ENCODE measurements at places on chromosomes 7 and 10. TPM values are rescaled to one million over a fixed set of nuclear protein-coding genes. Genes with fewer than 3 reads are reported as not detected.
A peak's percentile ranks its signal among the peaks of the same experiment; 100 is the strongest.

The PTN gene
- 61.7 TPM for total RNA-seq

The JAKMIP3 gene
- total RNA-seq, result under 0.01 TPM

The ANKRD22 gene
- not detected for total RNA-seq

The PTPN20 gene
- total RNA-seq, result not detected

The KCNH2 gene
- total RNA-seq, result 0.56 TPM

The GTF2IRD1 gene
- total RNA-seq, result 5.0 TPM

The ZRANB1 gene
- total RNA-seq, result 24.7 TPM

- no peaks in the 10 kb centered on the region for H3K4me1 ChIP-seq
- no peaks in the 10 kb centered on the region for H3K36me3 ChIP-seq
- H3K27me3 ChIP-seq, result no peaks in the 10 kb centered on the region
- no peak for DNase-seq
- no peak overlapping the region for H3K27ac ChIP-seq
- no peak overlapping the region for H3K4me3 ChIP-seq
These were observed 204.7 kb upstream of the HDAC9 start for GRCh38 chr7:18290865-18291264.

DNA sequence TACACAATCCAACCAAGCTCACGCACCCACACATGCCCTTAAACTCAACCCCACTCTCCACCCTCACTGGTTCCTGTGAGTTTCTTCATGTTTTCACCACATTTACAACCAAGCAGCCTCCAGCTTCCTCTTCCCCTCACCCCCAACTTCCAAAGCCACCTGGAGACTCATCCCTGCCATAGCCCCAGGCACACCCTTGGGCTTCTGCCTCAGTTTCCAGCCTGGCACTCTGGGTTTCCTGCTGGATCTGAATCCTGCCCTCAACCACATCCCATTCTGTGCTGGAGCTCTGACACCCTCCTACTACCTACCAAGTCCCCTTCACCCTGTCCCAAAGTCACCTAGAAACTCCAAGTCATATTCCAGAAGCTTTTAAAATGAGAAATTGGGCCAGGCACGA, 29.4 kb downstream of the CCDC3 start:
- no peak overlapping the region for H3K4me3 ChIP-seq
- H3K27ac ChIP-seq, result no peak overlapping the region
- no peaks in the 10 kb centered on the region for H3K36me3 ChIP-seq
- DNase-seq, result no peak

- H3K27ac ChIP-seq, result no peak overlapping the region
- H3K36me3 ChIP-seq, result no peaks in the 10 kb centered on the region
- H3K27me3 ChIP-seq, result no peaks in the 10 kb centered on the region
- DNase-seq, result no peak
- H3K4me3 ChIP-seq, result no peak overlapping the region
These were observed 188.7 kb upstream of the PPP1R3A start for GRCh38 chr7:114107522-114107921.

GRCh38 chr7:135490783-135491182, 19.1 kb downstream of the CNOT4 start:
- peaks cover 6% of the 10 kb centered on the region for H3K4me1 ChIP-seq
- no peaks in the 10 kb centered on the region for H3K36me3 ChIP-seq
- H3K27ac ChIP-seq, result no peak overlapping the region
- DNase-seq, result peak; percentile 60
- no peaks in the 10 kb centered on the region for H3K27me3 ChIP-seq
- H3K4me3 ChIP-seq, result no peak overlapping the region

GRCh38 chr7:35968140-35968940, 167.5 kb downstream of the SEPTIN7 start:
- no peak overlapping the region for H3K4me3 ChIP-seq
- no peak for DNase-seq
- peaks cover 8% of the 10 kb centered on the region for H3K27me3 ChIP-seq
- no peaks in the 10 kb centered on the region for H3K4me1 ChIP-seq

- H3K27ac ChIP-seq, result no peak overlapping the region
- H3K36me3 ChIP-seq, result no peaks in the 10 kb centered on the region
- no peak for DNase-seq
- no peaks in the 10 kb centered on the region for H3K4me1 ChIP-seq
- H3K27me3 ChIP-seq, result no peaks in the 10 kb centered on the region
These were observed 803.0 kb downstream of the GRM8 start for GRCh38 chr7:126449611-126450268.

- no peaks in the 10 kb centered on the region for H3K27me3 ChIP-seq
- H3K27ac ChIP-seq, result no peak overlapping the region
- H3K36me3 ChIP-seq, result no peaks in the 10 kb centered on the region
- no peak overlapping the region for H3K4me3 ChIP-seq
- no peak for DNase-seq
- no peaks in the 10 kb centered on the region for H3K4me1 ChIP-seq
These were observed 9.9 kb downstream of the SGMS1 start for GRCh38 chr10:50613726-50614443.

GRCh38 chr7:152859781-152860191, 100.2 kb downstream of the ACTR3B start:
- no peaks in the 10 kb centered on the region for H3K27me3 ChIP-seq
- no peak overlapping the region for H3K27ac ChIP-seq
- no peak overlapping the region for H3K4me3 ChIP-seq
- peaks cover 5% of the 10 kb centered on the region for H3K36me3 ChIP-seq
- H3K4me1 ChIP-seq, result no peaks in the 10 kb centered on the region
- no peak for DNase-seq

GRCh38 chr10:103193820-103194529, 903 bp upstream of the NT5C2 start:
- DNase-seq, result peak; percentile 8
- no peak overlapping the region for H3K27ac ChIP-seq
- H3K36me3 ChIP-seq, result no peaks in the 10 kb centered on the region
- H3K4me1 ChIP-seq, result peaks cover 18% of the 10 kb centered on the region

- H3K4me1 ChIP-seq, result no peaks in the 10 kb centered on the region
- peaks cover 34% of the 10 kb centered on the region for H3K27me3 ChIP-seq
- no peaks in the 10 kb centered on the region for H3K36me3 ChIP-seq
- no peak overlapping the region for H3K4me3 ChIP-seq
- DNase-seq, result no peak
These were observed 5.5 kb downstream of the ADRA2A start for GRCh38 chr10:111082102-111082975.

GRCh38 chr10:124898471-124898870, 43.5 kb upstream of the ZRANB1 start:
- no peaks in the 10 kb centered on the region for H3K36me3 ChIP-seq
- H3K4me3 ChIP-seq, result no peak overlapping the region
- no peak overlapping the region for H3K27ac ChIP-seq
- H3K4me1 ChIP-seq, result peaks cover 6% of the 10 kb centered on the region

GRCh38 chr10:52959810-52960209, 187.2 kb upstream of the MBL2 start:
- no peak overlapping the region for H3K27ac ChIP-seq
- no peak overlapping the region for H3K4me3 ChIP-seq
- no peaks in the 10 kb centered on the region for H3K27me3 ChIP-seq
- H3K36me3 ChIP-seq, result no peaks in the 10 kb centered on the region
- H3K4me1 ChIP-seq, result no peaks in the 10 kb centered on the region

DNA sequence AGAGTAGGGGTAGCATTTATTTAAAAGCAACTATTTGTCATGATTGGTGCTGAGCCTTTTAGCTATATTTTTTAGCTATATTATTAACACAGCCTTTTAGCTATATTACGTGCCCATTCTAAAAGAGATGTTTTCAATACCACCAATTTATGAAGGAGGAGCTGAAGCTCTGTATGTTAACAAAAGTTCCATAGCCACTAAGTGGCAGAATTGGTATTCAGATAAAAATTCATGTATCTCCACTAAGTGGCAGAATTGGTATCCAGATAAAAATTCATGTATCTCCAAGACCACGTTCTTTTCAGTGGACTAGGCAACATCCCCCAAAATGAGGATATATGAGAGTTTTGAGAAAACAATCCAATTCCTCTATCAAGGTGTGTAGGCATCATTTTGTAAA, 268.6 kb downstream of the HGF start:
- no peaks in the 10 kb centered on the region for H3K4me1 ChIP-seq
- H3K4me3 ChIP-seq, result no peak overlapping the region
- H3K36me3 ChIP-seq, result no peaks in the 10 kb centered on the region
- peak; percentile 81 for DNase-seq
- H3K27me3 ChIP-seq, result no peaks in the 10 kb centered on the region
- H3K27ac ChIP-seq, result peak overlapping the region; percentile 26

- H3K4me1 ChIP-seq, result peaks cover 15% of the 10 kb centered on the region
- no peaks in the 10 kb centered on the region for H3K36me3 ChIP-seq
- DNase-seq, result peak; percentile 95
- H3K27ac ChIP-seq, result no peak overlapping the region
- H3K4me3 ChIP-seq, result no peak overlapping the region
- peaks cover 2% of the 10 kb centered on the region for H3K27me3 ChIP-seq
These were observed 19.1 kb downstream of the ABLIM1 start for GRCh38 chr10:114638821-114639625.

DNA sequence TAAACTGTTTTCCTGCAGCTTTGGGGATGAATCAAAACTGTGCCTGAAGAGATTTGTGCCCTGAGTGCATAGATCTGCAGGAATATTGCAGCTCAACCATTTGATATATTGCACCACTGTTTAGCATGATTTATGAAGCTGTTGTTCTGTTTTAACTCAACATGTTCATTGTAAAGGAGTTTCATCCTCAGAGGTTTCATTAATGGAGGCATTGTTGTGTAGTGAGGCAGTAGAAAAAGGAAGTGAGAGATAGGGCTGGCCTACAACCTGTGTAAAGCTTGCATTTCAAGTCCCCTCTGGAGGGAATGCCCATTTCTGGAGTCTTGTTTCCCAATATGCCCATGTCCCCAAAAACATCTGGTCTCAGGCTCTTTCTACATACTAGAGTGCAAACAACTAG, 67.5 kb downstream of the DNAJC12 start:
- no peak for DNase-seq
- no peak overlapping the region for H3K4me3 ChIP-seq
- no peak overlapping the region for H3K27ac ChIP-seq
- 0 out of 2 replicates have a peak, but pooled peaks cover 2% of the 10 kb centered on the region for H3K4me1 ChIP-seq

GRCh38 chr7:142508251-142508650, 241.0 kb upstream of the PRSS1 start:
- H3K4me3 ChIP-seq, result no peak overlapping the region
- H3K36me3 ChIP-seq, result no peaks in the 10 kb centered on the region
- no peaks in the 10 kb centered on the region for H3K4me1 ChIP-seq
- peaks cover 30% of the 10 kb centered on the region for H3K27me3 ChIP-seq
- DNase-seq, result no peak

DNA sequence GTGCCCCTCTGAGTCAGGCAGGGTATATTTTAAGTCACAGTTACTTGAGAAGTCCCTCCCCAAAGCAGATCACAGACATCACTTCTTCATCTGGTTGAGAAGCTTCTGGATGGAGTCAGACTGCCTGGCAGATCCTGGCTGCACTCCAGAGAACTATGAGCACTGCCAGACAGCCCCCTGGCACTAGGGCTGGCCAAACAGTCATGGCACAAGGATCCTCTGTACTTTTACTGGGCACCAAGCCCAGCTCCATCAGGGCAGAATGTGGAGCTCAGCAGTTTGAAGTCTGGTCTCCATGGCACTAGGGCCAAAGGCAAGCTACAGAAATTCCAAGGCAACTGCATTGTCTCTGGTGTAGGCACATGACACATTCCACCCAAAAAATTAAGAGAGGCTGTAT, 162.1 kb downstream of the NRG3 start:
- no peaks in the 10 kb centered on the region for H3K4me1 ChIP-seq
- H3K27ac ChIP-seq, result no peak overlapping the region
- no peaks in the 10 kb centered on the region for H3K36me3 ChIP-seq
- DNase-seq, result no peak
- H3K27me3 ChIP-seq, result no peaks in the 10 kb centered on the region

DNA sequence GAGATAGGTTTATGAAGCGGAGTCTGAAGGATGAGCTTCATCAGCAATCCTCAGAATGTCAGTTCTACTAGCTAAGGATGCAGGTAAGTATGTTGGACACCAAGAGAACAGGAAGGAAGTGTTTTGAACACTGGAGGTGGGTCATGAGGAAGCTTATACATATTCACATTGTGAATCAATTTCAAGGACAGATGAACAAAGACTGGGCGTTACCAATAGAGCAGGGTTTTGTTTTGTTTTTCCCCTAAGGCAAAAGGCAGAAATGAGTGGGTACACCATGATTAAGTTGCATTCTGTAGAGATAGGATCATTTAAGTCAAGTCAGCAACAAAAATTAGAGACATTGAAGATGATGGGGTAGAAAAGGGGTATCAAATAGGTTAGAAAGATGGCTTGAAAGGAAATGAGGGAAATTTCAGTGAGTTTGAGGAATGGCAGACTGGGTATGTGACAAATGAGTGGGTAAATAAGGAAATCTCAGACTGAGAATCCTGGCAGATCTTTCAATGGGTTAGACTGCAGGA, 51.7 kb downstream of the MEST start:
- 0 out of 2 replicates have a peak, but pooled peaks cover 3% of the 10 kb centered on the region for H3K36me3 ChIP-seq
- no peaks in the 10 kb centered on the region for H3K27me3 ChIP-seq
- no peak for DNase-seq
- no peak overlapping the region for H3K27ac ChIP-seq
- H3K4me1 ChIP-seq, result no peaks in the 10 kb centered on the region

DNA sequence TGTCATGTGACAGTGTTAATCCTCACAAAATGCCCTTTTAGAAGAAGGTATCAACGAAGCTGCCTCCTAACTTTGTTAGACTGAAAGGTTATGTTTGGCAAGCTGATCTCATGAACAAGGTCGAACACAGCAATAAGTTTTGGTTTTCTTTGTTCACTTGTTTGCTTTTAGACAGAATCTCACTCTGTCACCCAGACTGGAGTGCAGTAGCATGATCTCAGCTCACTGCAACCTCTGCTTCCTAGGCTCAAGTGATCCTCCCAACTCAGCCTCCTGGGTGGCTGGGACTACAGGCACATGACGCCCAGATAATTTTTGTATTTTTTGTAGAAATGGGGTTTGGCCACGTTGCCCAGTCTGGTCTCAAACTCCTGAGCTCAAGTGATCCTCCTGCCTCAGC, 1.1 kb downstream of the STRA8 start:
- no peak for DNase-seq
- H3K4me1 ChIP-seq, result no peaks in the 10 kb centered on the region
- no peak overlapping the region for H3K4me3 ChIP-seq
- peaks cover 11% of the 10 kb centered on the region for H3K27me3 ChIP-seq
- H3K27ac ChIP-seq, result no peak overlapping the region

- no peaks in the 10 kb centered on the region for H3K36me3 ChIP-seq
- peaks cover 2% of the 10 kb centered on the region for H3K4me1 ChIP-seq
- H3K27ac ChIP-seq, result no peak overlapping the region
- H3K4me3 ChIP-seq, result no peak overlapping the region
- peaks cover 12% of the 10 kb centered on the region for H3K27me3 ChIP-seq
These were observed 103.7 kb downstream of the CXCL12 start for GRCh38 chr10:44281089-44281613.

DNA sequence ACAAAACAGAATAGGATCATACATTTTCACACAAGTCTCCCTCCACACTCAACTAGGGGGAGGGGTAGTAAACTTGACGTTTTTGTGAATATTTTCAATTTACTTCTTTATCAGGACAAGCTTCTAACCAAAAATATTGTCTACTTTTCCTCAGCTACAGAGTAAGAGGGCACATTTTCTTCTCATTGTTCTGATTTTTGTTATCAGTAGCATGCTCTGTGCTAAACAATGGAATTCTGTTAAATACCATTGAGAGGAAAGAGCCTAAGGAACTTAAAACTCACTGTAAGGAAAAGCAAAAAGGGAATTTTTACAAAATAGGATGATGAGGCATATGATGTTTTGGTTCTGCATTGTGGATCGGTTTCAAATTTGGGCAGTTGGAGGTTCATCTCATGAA, 41.2 kb downstream of the ANLN start:
- no peak overlapping the region for H3K27ac ChIP-seq
- no peak overlapping the region for H3K4me3 ChIP-seq
- no peaks in the 10 kb centered on the region for H3K27me3 ChIP-seq
- no peak for DNase-seq

All from IMR-90 (cell line).